ENCODE measurements at places on chromosomes 11 and 22.

- no peak for DNase-seq
Measured at GRCh38 chr22:50506611-50507420, 686 bp downstream of the LMF2 start.

DNA sequence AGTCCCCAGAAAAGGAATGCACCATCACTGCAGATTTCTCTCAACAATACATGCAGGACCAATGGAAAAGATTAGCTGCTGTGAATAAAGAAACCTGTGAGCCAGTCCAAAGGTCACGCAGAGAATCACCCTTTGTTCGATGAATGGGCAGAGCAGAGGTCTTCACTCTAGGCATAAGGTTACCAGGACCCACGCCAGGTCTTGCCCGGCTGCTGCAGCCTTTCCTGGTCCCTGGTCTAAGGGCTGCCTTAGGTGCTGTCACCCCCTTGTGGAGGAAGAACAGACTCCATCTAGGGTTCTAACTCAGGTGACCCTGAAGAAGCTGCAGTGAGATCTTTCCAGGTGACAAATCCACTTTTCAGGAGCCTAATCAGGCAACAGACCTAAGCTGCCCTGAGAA, 29.0 kb upstream of the NAP1L4 start:
- DNase-seq, result no peak

- peak; percentile 53 for DNase-seq
Measured at GRCh38 chr11:118171269-118172062, 5.0 kb downstream of the SCN2B start.

- no peak for DNase-seq
Measured at GRCh38 chr22:17810570-17811116, 36.4 kb upstream of the BID start.
